Left forelimb (tissue), 1 donor: ENCODE measurements at places on chromosomes 2 and 18.

GRCh38 chr18:44900627-44901026 is 219.9 kb downstream of the SETBP1 start:
- DNase-seq: no peak

DNA sequence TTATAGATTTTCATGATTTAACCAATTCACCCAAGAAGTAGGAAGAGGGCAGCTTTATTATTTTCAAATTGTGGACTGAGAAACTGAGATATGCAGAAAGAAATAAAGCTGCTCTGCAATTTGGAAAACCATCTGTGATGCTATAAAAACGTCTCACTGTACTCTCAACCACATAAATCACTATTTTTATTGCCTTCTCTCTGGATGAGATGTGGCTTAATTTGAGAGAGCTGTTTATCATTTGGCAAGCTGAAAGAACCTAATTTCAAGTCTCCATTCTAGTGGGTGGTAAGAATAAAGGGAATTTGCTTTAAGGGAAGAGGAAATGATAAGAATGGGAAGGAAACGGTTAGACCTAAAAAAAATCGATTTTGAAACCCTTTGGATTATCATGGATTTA is 49.9 kb upstream of the CYP1B1 start:
- no peak for DNase-seq

- DNase-seq: no peak
Measured at GRCh38 chr2:149902081-149902480, 314.5 kb upstream of the MMADHC start.

- no peak for DNase-seq
Measured at GRCh38 chr2:8848328-8849100, 11.1 kb upstream of the KIDINS220 start.

DNA sequence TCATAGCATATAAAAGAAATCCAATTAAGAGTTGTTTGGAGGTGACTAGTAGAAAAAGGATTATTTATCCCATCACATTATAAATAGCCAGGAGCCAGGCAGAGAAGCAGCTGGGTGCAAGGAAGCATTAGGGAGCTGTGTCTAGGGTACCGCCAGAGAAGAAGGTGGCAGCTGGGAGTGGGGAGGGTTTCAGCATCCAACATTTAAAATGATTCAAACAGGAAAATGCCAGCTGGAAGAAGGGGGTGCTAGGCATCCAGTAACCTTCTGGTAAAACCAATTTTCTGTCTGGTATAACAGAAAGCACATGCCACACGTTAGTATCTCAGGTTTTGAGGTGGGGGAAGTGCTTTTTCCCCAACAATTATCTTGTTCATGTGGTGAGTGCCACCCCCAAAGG is 452.4 kb downstream of the ZEB2 start:
- no peak for DNase-seq

- DNase-seq: no peak
Measured at GRCh38 chr2:74502720-74503505, 3.5 kb upstream of the LBX2 start.

DNA sequence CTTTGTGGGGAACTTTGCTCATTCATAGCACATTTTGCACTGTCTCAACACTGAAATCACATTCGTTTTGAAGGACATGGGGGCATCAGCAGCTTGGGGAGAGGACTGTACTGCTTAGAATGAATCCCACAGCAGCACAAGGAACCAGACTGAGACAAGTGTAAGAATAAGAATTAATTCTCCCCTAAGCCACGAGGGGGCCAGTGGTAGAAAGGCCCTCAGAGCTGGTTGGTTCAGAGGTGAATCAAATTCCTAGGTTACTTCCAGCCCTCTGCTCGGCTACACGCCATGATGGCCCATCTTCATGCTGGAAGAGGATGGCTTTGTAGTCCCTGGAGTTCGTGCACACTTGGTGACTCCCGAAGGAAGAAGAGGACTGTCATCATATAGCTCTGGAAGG is 12.0 kb upstream of the MC5R start:
- DNase-seq: no peak

GRCh38 chr2:8999797-9000196 is 3.7 kb downstream of the MBOAT2 start:
- no peak for DNase-seq

GRCh38 chr2:167825664-167826063 is 421.7 kb downstream of the STK39 start:
- no peak for DNase-seq

DNA sequence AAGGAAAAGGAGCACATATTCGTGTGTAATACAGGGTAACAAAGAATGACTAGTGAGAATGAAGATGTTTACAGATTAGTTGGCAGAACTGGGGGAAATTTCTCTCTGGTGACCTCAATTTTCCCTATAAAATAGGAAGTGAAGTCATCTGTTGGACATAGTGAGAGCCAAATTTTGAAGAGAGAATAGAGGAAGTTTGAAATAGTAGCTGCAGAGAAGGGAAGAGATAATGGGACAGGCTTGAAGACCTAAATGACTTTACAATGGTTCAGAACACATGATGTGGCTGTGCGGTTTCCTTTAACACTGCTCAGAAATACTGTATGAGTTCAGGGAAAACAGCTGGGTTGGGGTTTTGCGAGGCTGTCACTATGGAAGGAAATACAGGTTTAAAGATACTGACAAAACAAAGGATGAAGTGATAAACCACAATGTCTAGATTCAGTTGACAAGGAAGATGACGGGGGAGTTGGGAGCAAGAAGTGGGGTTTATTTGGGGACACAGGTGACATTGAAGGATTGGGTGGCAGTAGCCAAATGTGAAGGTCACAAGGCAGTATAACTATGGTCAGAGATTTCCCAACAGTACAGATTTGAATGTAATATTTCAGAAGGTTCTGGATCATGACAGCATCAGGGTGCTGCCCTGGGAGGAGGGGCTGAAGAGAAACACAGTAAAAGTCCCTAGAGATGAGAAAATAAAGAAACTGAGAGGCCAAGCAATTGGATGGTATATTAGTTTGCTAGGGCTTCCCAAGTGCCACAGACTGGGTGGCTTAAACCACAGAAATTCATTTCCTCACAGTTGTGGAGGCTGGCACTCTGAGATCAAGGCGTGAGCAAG is 82.6 kb upstream of the TANK start:
- DNase-seq: no peak

GRCh38 chr2:37713258-37713700 is 41.8 kb upstream of the CDC42EP3 start:
- DNase-seq: no peak

- DNase-seq: no peak
Measured at GRCh38 chr18:11689669-11690565, 853 bp downstream of the GNAL start.

DNA sequence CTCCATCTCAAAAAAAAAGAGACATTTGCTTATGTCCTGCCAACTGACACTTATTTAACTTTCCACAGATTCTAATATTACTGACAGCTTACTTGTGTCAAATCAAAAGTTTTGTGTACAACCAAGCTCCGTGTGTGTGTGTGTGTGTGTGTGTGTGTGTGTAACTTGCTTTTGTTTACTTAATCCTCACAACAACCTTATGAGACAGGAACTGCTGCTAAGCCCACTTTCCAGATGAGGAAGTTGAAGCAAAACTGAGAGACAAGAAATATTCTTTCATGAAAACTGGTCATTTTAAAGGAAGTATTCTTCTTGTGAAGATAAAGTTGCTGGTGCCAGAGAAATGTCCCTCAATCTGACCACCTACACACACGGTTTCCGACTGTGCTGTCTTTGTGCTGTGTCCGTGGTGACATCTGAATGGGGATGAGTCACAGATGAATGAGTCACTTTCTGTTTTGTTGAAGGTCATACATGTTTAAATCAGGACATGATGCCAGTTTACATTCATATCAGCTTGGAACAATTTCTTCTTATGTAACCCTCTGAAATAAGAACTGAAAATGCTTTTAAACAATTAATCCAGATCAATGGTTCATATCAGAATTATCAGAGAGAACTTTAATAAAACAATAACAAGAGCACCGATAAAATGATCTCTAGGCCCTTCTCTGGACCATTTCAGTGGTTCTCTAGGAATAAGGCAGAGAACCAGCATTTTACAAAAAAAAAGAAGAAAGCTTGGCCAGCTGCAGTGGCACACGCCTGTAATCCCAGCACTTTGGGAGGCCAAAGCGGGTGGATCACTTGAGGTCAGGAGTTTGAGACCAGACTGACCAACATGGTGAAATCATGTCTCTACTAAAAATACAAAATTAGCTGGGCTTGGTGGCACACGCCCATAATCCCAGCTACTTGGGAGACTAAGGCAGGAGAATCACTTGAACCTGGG is 95.5 kb downstream of the THNSL2 start:
- no peak for DNase-seq

DNA sequence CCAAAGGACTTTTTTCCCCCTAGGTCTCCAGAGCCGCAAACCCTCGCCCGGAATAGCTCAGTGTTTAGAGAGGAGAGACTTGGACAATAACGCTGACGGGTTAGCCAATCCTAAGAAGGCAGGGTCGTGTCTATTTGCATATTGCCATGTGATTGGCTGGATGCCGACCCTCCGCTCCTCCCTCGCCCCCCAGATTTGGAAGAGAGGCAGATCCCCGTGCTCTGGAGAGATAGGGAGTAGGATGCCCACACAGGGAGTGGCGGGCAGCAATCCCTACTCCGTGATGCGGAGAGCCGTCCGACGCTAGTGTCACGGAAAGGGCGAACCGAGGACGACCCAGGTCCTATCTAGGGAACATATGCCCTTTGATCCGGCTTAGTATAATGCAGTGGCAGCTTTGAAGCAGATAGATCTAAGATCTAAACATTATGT is 1.4 kb downstream of the WNT6 start:
- DNase-seq: peak; percentile 76

- DNase-seq: no peak
Measured at GRCh38 chr2:211469664-211470059, 913.3 kb downstream of the CPS1 start.

DNA sequence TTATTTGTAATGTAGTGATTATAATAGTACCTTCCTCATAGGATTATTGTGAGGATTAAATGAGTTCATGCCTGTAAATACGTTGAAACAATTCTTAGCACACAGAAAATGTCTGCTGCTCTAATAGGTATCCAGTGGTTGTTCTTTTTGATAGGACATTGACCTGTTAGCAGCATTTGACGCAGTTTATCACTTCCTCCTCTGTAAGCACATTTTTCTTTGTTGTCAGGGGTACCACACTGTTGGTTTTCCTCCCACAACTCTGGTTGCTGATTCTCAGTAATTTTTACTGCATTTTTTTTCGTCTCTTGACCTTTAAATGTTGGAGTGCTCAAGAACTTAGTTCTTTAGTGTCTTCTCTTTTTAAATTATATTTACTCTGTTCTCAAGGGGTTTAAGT is 15.4 kb downstream of the PPM1B start:
- DNase-seq: no peak

- no peak for DNase-seq
Measured at GRCh38 chr18:76098674-76099411, 396.2 kb downstream of the ZNF516 start.

GRCh38 chr2:143754742-143755141 is 625.5 kb downstream of the ARHGAP15 start:
- no peak for DNase-seq

DNA sequence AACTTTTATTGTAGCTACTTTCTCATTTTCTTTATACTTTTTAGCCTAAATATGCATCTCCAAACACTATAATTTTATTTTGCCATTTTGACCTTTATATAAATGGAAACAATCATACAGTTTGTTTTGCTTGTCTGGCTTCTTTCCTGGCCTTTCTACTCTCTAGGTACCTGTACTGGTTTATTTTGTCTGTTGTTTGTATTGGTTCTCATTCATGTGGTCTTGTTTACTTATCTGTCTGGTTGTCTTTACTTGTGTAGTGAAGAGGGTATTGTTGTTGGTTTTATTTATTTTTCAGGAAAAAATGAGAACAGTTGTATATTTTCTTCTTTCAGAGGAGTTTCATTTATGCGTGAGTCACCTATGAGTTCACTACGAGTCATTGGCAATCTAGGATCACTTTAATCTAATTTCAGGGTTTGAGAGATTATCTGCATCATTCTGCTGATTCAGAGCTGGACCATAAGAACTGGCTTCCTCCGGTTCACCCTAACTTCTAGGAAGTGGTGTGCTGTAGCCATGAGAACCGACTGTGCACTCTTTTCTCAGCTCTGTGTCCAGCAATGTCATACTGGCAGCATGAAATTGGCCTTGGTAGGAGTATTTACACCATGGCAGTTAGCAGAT is 33.1 kb upstream of the HDAC4 start:
- no peak for DNase-seq

DNA sequence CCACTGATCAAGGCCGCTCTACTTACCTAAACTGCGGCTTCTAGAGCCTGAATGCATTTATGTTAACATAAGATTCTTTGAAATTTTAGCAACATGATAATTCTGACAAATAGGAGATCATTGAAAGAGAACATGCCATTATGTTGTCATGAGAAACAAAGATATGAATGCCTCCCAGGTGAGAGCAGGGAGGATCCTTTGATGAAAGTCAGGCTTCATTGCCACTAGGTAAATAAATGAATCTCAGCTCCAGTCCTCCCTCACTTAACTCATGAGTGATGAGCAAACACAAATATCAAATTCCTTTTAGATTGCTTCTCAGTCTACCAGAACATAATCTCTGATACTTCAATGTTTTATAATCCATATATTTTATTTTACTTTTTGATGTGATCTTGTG is 463.2 kb upstream of the CDH7 start:
- no peak for DNase-seq

DNA sequence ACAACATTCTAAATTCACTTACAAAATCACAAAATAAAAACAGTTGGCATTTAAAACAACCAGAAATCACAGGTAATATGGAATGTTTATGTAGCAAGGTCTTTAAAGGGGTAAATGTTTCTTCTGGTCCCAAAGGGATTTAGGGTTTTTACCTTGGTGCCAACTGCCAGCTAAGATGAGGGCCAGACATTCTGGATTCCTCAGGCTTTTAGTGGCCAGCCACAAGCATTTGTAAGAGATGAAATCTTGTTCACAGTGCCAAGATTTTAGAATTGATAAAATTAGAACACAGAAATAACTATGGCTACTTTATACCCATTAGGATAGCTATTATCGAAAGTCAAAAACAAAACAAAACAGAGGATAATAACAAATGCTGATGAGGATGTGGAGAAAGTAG is 60.4 kb upstream of the CDKL4 start:
- DNase-seq: no peak

- DNase-seq: no peak
Measured at GRCh38 chr2:134276381-134277172, 22.7 kb downstream of the MGAT5 start.

DNA sequence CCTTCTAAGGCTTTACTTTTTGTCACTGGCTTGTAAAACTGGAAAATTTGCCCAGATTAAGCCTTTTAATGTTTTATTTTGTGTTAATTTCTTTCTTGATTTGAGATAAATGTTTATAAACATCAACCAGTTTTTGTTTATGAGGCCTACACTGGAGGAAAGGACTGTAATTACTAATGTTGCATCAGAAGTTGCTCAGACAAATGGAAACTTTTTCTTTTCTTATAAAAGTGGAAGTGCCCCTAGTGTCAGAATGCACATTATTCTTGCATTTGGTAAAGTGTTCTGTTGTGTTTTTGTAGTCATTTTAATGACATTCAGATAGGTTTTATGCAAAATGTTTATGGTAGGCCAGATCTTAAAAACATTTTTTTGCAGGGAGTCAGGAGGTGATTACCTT is 25.3 kb downstream of the LCLAT1 start:
- DNase-seq: no peak
